Retinal pigment epithelial cell (primary cell): ENCODE measurements at places on chromosomes 7 and 10.

- no peak for DNase-seq
These were observed 78.5 kb upstream of the LANCL2 start for GRCh38 chr7:55286666-55287065.

DNA sequence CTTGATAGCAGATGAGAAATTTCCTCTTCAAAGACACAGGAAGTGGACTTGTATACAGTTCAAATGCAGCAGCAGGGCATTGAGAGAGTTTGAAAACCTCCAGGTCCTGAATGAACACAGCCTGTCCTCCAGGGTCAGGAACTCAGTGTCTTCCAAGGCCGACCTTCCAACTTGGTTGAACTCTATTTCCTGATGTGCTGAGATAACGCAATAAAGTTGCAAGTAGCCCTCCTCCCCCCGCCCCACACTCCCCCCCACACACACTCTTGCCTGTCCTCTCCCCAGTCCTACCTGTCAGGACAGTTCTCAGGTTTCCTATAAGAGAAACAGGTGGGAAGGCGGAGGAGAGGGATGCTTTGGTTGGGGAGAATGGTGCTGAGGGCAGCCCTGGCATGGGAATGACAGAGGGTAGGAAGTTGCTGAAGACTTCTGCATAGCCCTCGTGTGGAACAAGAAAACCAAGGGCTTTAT, 90.0 kb downstream of the CCDC71L start:
- no peak for DNase-seq

DNA sequence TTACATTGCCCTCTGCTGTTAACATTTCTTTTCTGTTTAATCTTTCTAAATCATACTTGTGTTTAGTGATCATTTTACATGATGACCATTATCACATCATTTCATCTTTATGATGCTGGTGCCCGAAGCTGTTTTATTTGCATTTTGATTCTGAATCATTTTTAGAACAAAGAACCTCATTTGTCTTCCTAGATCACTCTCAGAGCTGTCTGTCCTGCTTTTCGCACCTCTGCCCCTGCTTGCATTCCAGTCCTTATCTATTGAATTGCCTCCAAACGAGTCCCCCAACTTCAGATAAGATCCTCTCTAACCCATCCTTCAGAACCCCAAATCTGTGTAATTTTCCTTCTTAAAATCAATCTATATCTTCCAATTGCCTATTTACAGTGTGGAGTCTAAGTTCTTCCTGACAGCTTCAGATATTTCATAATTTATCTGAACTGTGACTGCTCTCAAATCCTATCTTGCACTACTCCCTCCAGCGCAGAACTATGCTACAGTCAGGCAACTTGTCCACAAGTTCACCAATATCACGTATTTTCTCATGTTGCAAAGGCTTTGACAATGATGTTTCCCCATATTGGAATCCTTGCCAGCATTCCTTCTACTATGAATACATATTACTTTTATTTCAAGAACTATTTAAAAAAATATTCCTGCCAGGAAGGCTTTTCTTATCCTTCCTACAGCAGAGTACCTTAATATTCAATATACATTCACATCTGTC, 346.5 kb upstream of the CACNA2D1 start:
- DNase-seq, result no peak

GRCh38 chr7:151377406-151377805, 32.4 kb downstream of the WDR86 start:
- DNase-seq, result no peak

- DNase-seq, result no peak
These were observed 219.9 kb downstream of the TCF7L2 start for GRCh38 chr10:113169853-113170460.

GRCh38 chr7:50349399-50349798, 44.9 kb downstream of the IKZF1 start:
- no peak for DNase-seq

DNA sequence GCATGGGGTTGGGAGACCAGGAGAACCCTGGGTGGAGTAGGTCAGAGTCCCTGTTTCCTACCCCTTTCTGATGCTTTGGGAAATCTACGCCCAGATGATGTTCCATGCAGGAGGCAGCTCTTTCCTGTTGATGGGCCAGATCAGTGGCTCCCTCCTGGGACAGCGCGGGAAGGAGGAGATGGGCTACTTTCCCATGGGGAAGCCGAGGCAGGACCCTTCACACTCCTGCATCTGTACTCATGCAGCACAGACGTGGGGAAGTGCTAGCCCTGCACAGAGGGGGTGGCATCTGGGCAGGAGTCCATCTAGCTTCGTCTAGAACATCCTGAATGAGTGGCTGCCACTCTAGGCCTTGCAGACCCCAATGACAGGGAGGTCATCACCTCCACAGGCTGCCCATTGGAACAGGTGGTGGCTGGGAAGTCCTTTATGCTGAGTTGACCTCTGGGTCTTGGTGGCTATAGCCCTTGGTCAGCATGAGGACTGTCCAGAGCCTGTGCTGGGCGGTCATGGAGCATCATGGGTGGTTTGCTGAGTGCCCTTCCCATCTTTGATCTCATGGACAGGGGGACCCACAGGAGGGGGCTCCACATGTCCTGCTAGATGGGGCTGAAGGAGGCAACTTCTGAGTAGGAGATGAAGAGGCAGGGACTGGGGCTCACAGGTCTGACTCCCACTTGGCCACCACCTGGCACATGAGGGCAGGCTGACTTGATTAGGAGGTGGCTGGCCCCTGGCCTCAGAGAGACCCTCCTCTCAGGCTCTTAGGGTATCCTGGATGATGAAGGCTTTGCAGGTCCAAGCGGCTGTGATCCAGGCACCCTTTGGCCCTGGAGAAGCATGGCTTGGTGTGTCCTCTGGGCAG, 24.6 kb downstream of the RAMP3 start:
- no peak for DNase-seq

DNA sequence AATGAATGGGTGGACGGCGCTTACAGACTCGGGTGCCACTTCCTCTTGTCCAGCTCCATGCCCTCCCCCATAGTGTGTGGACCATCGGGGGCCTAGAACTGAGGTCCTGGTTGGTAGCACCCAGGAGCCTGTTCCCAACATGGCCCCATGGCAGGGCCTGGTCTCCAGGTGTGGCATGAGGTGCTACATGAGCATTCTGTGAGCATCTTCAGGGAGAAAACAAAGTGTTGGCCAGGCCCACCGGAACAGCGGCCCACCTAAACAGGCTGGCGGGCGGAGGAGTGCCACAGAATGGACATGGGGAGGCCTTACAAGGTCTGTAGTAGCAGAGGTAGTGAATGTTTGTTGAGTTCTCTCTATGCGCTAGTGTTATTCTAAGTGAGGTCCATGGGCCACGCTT, 76.9 kb downstream of the PARP12 start:
- no peak for DNase-seq

- DNase-seq, result no peak
These were observed 30.5 kb upstream of the MKRN1 start for GRCh38 chr7:140509789-140510188.

GRCh38 chr10:95181726-95182125, 12.3 kb upstream of the ACSM6 start:
- no peak for DNase-seq

- DNase-seq, result no peak
These were observed 6.3 kb downstream of the NOS3 start for GRCh38 chr7:150997075-150997511.

DNA sequence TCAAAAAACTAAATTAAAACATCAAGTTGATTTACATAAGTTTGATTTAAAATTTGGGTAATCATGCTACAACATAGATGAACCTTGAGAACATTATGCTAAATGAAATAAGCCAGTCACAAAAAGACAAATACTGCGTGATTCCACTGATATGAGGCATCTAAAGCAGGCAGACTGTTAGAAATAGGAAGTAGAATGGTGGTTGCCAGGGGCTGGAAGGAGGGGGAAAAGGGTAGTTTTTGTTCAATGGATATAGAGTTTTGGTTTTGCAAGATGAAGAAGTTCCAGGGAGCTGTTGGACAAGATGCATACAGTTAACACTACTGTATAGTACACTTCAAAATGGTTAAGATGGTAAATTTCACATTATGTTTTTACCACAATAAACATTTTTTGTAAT, 45.0 kb upstream of the IFRD1 start:
- no peak for DNase-seq

DNA sequence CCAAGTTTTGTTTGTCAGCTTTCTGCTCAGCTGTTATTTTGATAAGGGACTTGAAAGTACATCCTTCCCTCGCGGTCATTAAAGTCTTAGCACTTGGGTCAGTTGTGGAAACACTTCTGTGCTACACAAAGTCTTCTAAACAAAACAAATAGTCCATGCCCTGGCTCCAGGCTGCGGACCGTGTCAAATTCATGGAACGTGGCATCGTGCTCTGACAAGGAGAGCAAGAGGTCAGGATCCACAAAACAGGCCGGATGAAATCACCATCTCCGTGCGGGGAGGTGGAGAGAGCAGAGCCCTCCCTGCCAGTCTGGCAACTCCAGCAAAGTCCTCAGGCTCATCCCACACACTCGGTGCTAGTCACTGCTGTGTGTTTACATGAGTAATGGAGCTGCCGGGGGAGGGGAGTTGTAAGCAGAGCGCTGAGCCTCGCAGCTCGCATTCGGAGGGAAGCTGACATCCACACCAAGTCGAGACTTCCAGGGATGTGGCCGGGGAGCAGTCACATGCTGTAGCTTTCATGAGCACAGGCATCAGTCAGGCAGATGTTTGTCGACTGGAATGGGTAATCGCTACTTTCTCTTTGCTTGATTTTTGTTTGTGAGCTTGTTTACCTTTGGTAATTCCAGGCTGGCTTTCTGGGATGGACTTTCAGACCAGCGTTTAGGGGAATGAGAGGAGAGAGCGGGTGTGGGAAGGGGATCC, 147.6 kb downstream of the ARID5B start:
- DNase-seq, result peak; percentile 97

DNA sequence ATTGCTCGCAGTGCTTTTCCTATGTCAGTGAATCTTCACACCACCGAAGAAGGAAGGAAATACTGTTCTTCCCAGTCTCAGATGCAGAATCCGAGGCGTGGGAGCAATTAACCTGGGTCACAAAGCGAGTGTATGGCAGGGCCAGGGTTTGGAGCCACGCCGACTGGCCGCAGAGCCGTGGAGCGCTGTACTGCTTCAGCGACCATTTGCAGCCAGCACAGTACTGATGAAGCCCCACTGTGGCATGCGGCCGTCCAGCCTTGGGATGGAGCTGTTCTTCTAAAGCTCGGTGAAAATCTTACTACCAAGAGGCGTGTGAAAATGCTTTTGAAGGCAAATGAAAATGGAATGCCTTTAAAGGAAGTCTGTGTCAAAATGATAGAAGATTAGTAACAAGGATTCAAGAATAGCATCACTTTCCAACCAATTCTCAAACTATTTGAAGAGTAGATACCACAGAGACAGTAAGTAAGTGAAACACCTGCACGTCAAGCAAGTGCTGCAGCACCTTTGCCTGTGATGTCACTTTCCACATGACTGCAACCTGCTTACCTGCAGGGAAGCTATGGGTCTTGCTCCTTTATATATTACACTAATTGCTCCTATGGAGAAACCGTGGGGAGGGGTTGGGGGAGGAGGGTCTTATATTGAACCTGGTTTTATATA, 4.9 kb downstream of the PPP2R2D start:
- no peak for DNase-seq

GRCh38 chr7:2576742-2577491, 18.1 kb downstream of the IQCE start:
- no peak for DNase-seq

DNA sequence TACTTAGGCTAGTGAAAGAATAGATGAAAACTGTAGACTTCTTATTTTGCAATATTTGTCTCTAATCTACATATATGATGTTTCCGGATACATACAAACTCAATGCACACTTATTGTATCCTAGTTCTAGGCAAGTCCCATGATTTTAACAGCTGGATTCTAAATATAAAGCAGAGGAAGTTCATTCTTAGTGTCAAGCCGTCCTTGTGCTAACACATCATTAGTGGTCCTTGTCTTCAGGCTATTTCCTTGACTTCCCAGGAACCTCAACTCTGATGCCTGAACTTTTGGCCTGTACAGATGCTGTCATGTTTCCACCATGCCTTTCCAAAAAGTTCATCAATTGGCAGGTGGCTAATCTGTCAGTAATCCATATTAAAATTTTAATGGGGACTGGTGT, 301.9 kb upstream of the DGKB start:
- no peak for DNase-seq

DNA sequence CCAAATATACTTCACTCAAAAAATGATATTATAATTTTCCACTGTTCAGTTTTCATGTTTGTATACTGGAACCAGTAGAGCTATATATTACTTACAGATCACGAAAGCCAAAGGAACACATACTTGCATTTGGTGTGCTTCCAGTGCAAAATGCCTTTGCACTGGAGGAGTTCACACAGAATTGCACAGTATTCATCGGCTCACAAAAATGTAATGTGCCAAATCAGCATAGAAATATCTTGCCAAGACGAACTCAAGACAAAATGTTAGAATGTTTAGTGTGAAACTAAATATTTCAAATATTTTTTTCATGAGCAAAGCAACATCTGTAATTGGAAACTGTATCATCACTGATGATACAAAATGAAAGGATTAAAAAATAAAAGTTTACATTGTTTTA, 646.2 kb upstream of the SEMA3D start:
- DNase-seq, result no peak

DNA sequence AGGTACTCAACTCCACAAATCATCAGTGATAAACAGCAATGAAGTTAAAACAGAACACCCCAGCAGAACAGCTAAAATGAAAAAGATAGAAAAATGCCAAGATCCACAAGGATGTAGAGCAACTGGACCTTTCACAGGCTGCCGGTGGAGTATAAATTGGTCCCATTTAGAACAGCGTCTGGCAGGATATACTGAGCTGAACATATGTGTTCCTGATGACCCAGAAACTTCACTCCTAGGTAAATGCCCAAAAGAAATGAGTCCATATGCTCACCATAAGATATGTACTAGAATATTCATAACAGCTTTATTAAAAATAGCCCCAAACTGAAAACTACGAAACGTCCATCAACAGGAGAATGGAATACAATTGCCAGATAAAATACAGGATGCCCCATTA, 102.4 kb downstream of the OAT start:
- DNase-seq, result no peak

DNA sequence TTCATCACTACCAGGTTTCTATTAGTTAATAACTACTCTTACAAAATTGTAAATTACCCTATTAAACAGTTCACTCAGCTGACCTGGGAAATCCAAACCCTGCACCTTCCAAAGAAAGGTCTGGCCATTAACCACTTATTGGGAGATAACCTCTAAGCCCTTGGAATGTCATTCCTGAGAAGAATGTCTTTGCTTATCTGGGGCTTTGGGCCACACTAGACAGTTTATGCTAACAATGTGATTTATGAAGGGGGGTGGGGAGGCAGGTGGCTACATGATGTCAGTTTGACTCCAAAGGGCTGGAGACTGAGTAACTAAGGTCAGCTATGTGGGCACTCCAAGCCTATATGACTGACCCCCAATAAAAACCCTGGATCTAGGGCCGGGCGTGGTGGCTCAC, 50.7 kb downstream of the AKR1D1 start:
- DNase-seq, result no peak

- no peak for DNase-seq
These were observed 136.8 kb downstream of the CRPPA start for GRCh38 chr7:16284581-16284980.

GRCh38 chr10:8076933-8077332, 22.4 kb downstream of the GATA3 start:
- DNase-seq, result no peak
